A673 (cell line): ENCODE measurements at places on chromosomes 5 and 9. TPM values are rescaled to one million over a fixed set of nuclear protein-coding genes. Genes with fewer than 3 reads are reported as not detected.
A peak's percentile ranks its signal among the peaks of the same experiment; 100 is the strongest.

The GPR150 gene
- total RNA-seq, result 0.13 and 0.15 TPM in 2 replicates

The CCL21 gene
- total RNA-seq, result not detected in 2 replicates

The LHFPL2 gene
- 6.2 and 7.3 TPM in 2 replicates for total RNA-seq

The STOML2 gene
- total RNA-seq, result 200 and 209 TPM in 2 replicates

DNA sequence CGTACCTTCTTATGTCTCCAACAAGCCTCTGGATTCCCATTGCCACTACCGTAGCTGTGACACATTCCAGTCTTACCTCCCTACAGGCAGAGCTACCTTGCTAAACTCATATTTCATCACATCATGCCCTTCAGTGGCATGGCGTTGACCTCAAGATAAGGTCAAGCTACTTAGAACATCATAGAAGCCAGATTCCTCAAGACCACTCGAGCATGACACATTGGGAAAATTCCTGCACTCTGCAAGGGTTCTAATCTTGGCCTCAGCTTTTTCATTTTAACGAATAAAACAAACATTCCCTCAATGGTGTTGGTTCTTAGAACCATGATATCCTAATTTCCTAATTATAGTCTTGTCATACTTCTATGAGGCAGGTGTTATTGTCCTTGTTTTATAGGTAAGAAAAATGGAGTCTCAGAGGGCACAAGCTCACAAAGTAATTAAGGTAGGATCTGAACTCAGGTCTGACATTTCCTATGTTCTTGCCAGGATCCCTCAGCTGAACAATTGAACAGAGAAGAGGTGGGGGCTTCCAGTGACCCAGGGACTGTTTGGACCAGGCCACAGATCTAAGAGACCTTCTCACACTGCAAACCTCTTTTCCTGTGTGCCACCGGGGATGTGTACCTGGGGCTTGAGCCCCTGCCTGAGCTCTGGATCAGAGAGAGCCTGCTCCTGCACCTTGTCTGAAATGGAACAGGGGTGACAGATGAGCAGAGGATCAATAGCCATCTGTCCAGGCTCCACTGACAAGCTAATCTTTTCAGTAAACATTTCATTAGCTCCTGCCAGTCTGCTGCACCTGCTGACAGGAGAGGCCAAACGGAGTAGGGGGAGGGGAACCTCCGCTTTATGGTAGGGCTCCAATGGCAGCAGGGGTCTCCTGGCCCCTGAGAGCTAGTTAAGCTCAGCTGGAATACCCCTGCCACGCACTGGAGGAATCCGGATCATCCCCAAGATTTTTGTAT is 49.3 kb downstream of the ALG2 start:
- H3K27me3 ChIP-seq, result no peaks in the 10 kb centered on the region
- H3K4me1 ChIP-seq, result no peaks in the 10 kb centered on the region
- DNase-seq, result no peak
- H3K36me3 ChIP-seq, result no peaks in the 10 kb centered on the region
- no peak overlapping the region for H3K4me3 ChIP-seq

DNA sequence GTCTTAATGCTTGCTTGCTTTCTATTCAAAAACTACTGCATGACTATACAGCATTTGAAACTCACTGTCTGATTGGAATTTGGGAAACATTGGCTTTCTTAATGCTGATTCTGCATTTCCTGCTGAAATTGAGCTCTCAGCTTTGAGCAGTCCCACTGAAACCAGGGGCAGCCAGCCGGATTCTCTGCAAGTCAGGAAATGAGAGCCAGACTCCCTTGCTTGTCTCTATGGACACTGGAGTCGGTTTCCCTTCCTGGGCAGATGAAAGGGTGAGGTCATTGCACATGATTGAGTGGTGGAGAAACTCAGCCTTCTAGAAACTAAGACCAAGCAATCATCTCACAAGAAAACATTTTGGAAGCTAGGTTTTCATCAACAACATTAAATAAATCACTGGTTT is 119.7 kb upstream of the SPATA31C2 start:
- no peaks in the 10 kb centered on the region for H3K27me3 ChIP-seq
- H3K4me3 ChIP-seq, result no peak overlapping the region
- peaks cover 6% of the 10 kb centered on the region for H3K4me1 ChIP-seq
- peak; percentile 22 for DNase-seq
- H3K27ac ChIP-seq, result no peak overlapping the region

DNA sequence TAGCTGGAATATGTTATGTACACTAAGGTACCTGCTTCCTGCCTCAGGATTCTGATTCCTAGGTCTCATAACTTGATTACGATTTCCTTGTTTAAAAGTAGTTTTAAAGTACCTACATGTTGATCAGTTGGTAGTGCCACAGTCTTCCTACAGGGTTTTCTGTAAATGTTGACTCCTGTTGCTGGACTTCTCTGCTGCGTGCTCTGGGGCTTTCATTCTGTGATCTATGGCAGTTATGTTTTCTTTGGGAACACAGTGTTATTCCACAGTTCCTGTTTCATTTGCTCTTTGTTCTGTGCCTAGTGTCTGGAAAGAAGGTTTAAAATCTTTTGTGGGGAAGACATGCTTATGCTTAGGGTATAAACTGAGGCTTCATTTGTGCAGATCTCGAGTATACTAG is 343.5 kb downstream of the PLK2 start:
- H3K27ac ChIP-seq, result no peak overlapping the region
- H3K4me1 ChIP-seq, result no peaks in the 10 kb centered on the region
- H3K27me3 ChIP-seq, result peaks cover 16% of the 10 kb centered on the region
- no peaks in the 10 kb centered on the region for H3K36me3 ChIP-seq
- H3K4me3 ChIP-seq, result no peak overlapping the region
- no peak for DNase-seq

DNA sequence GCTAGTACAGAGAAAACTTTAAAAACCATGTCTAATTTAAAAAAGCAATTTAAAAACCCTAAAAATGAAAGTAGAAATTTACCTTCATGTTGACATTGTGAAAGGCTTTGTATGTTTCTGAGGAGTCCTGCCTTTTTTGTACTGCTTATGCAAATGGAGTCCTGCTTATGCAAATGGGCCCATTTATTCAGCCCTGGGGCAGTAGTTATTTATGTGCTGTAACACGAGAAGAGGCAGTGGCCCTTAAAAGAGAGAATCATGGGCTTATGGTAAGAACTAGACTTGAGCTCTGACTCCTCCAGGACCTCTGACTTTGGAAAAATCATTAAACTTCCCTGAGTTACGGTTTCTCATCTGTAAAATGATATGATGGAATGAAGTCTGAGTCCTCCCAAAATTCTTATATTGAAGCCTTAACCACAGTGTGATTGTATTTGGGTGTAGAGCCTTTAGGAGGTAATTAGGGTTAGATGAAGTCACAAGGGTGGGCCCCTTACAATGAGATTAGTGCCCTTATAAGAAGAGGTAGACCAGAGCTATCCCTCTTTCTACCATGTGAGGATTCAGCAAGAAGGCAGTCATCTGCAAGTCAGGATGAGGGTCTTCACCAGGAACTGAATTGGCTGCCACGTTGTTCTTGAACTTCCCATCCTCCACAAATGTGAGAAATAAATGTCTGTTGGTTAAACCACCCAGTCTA is 447.8 kb upstream of the CD180 start:
- H3K27me3 ChIP-seq, result no peaks in the 10 kb centered on the region
- peaks cover 29% of the 10 kb centered on the region for H3K4me1 ChIP-seq
- H3K4me3 ChIP-seq, result no peak overlapping the region
- H3K27ac ChIP-seq, result no peak overlapping the region
- H3K36me3 ChIP-seq, result no peaks in the 10 kb centered on the region

DNA sequence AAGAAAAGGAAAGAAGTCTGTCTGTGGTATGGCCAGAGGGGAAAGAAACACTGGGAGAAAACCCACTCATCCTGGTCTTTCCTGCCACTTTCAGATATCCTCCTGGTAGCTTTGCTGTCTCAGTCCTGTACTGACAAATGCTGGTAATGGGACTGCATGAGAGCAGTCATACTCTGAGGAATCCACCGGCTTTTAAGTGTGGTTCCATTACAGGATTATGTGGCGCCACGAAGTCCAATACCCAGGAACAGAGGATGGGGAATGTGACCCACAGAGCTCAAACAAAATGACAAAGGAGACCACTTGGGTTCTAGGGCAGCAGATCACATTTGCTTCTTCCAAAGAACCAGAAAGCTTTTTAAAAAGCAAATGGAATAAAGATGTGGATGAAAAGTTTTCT is 26.3 kb upstream of the FBP1 start:
- no peak overlapping the region for H3K27ac ChIP-seq
- no peaks in the 10 kb centered on the region for H3K36me3 ChIP-seq
- DNase-seq, result no peak
- H3K27me3 ChIP-seq, result no peaks in the 10 kb centered on the region
- H3K4me3 ChIP-seq, result no peak overlapping the region
- peaks cover 4% of the 10 kb centered on the region for H3K4me1 ChIP-seq

GRCh38 chr9:130871395-130872062 is 25.1 kb downstream of the QRFP start:
- peaks cover 23% of the 10 kb centered on the region for H3K4me1 ChIP-seq
- no peaks in the 10 kb centered on the region for H3K27me3 ChIP-seq
- H3K4me3 ChIP-seq, result no peak overlapping the region
- no peak overlapping the region for H3K27ac ChIP-seq
- peaks cover 59% of the 10 kb centered on the region for H3K36me3 ChIP-seq
- no peak for DNase-seq
